ENCODE measurements at places on chromosomes 1 and 21.

DNA sequence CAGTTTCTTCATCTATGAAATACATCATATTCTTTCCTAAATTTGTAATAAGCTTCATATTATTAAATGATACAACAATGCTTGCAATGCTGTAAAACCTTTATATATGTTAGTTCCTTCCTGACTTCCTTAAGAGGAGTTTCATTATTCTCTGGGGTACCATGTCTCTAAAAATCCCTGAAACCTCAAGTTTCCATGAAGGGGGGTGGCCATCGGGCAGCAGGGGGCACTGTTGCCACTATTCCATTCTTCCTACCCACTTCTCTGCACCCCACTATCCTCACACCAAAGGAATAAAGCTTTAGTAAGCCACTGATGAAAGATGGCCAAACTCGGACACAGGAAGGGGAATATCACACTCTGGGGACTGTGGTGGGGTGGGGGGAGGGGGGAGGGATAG is 9.0 kb upstream of the DMRTB1 start:
- no peak for DNase-seq

DNA sequence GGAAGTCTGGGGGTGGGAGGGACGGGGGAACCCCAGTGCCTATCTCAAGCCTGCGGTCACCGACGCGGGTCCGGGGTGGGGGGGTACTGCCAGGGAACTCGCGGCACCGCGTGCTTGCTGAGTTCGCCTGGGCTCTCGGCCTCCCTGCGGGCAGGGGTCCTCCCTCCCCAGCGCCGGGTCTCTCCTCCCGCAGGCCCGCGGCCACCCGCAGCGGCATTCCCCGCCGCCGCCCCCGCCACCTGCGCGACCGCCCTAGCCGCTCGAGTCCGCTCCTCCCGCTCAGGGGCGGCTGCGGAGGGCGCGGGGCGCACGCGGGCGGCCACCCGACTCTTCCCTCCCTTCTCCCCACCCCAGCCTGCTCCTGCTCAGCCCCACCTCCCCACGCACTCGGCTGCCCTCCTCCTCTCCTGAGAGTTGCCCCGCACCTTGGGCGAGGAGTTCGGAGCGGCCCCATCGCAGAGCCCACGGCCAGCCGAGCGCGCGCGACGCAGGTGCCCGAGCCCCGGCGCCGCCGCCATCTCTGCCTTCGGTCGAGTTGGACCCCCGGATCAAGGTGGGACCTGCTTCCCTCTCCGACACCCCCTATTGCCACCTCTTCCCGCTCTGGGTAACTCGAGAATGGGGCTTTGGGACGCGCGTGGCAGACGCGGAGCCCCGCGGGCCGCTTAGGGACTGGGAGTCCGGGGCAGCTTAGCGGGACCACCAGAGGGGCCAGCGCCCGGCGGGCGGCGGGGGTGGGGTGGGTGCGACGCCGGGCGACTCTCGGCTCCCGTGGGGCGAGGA is 105.0 kb downstream of the LEPR start:
- no peak for DNase-seq

GRCh38 chr1:30522031-30523004 is 201.1 kb downstream of the MATN1 start:
- DNase-seq, result no peak

GRCh38 chr1:228865627-228866330 is 130.5 kb downstream of the RHOU start:
- no peak for DNase-seq

DNA sequence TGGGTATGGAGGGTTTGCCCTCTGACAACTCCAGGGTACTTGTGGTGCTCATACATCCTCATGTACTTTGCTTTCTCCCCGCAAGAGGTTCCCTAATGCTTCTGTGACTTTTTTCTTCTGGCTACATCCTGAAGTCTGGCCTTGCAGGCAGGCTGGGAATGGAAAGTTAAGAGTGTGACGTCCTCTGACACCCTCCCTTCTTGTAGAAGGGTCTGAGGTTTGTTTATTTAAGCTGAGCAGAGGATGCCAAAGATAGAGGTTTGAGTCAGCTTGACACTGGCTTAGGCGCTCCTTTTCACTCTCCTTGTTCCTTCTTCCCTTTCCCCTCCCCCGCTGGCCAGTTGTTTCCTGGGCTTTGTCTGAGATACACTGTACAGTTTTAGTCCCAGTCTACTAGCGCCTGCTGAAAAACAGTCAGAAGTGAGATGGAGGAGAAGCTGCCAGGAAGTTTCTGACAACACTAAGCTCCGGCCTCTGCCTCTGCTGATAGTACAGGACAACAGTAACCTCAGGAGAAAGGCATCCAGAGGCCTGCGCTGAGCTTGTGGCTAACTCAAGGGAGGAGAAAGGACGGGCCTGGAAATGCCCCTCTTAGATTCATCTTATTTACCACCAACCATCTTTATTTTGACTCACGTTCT is at the start of gene MACF1:
TSS of gene MACF1 (plus strand) at position 255 of the 641 bp plus-strand sequence. CDS start at position 583, 328 bp downstream.
- peak; percentile 56 for DNase-seq

DNA sequence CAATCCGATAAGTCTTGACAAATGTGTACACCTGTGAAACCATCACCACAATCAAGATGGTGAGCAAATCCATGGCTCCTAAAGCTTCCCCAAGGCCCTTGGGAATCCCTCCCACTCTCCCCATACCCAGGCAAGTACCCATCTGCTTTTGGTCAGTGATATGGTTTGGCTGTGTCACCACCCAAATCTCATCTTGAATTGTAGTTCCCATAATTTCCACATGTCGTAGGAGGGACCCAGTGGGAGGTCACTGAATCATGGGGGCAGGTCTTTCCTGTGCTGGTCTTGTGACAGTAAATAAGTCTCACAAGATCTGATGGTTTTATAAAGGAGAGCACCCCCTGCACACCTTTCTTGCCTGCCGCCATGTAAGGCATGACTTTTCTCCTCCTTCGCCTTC is 14.6 kb upstream of the GUCA2B start:
- no peak for DNase-seq

DNA sequence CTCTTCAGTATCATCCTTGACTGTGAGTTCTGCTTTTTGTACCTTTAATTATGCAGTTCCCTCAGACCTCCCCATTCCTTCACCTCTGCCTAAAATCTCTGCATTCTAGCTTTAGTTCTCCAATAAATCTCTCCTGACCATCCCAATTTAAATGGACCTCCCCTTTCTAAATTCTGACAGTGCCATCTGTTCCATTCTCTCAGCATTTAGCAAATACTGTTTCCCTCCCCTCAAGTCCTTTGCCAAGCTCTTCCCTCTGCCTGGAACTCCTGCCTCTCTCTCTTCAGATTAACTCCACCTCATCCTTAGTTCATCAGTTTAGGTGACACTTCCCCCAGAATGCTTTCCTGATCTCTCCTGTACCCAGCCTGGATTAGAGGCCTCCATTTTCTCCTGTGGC is 54.0 kb upstream of the JUN start:
- no peak for DNase-seq

DNA sequence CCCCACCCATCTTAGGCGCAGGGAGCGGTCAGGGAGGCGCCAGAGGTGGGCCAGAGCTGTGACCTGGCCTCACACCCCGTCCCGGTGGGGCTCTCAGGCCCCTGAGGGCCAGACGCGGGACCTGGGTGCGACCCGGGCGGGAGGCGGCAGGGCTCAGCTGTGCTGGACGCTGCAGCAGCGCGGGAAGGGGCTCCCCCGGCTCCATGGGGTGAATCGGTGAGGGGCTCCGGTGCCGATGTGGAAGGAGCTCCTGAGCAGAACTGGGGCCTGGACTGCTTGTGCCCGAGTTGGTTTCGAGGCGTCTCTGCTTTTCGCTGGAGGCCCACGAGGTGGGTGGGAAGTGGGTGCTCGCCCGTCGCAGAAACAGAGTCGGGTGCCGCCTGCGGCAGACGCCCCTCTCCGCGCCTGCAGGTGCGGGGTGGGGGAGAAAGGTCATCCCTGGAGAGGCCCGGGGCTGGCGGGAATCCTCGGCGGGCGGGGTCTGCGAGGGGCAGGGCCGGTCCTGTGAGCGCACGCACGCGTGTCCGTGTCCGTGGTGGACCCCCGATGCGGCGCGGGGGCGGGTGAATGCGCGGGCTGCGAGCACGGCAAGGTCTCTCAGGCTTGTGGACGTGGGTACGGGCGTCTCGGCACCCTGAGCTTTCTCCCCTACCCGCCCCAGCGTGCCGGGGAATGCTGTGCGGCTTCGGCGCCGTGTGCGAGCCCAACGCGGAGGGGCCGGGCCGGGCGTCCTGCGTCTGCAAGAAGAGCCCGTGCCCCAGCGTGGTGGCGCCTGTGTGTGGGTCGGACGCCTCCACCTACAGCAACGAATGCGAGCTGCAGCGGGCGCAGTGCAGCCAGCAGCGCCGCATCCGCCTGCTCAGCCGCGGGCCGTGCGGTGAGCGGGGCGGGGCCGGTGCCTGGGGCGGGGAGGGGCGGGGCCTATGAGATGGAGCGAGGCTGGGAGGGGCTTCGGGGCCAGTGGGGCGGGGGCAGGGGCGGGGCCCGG is 20.4 kb downstream of the AGRN start:
- DNase-seq, result peak; percentile 90

DNA sequence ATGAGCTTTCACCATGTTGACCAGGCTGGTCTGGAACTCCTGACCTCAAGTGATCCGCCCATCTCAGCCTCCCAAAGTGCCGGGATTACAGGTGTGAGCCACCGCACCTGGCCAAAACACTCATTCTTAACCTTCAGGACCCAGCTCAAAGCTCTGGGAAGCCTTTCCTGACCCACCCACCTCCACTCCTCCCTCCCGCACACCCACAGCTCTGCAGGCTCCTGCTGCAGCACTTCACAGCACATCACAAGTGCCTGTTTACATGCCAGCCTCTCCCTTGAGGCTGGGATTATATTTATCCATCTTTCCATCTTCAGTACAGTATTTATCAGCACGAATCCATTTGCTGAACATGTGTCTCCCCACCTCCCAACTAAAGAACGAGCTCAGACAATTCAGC is 14.9 kb downstream of the SLC9A1 start:
- DNase-seq, result no peak

DNA sequence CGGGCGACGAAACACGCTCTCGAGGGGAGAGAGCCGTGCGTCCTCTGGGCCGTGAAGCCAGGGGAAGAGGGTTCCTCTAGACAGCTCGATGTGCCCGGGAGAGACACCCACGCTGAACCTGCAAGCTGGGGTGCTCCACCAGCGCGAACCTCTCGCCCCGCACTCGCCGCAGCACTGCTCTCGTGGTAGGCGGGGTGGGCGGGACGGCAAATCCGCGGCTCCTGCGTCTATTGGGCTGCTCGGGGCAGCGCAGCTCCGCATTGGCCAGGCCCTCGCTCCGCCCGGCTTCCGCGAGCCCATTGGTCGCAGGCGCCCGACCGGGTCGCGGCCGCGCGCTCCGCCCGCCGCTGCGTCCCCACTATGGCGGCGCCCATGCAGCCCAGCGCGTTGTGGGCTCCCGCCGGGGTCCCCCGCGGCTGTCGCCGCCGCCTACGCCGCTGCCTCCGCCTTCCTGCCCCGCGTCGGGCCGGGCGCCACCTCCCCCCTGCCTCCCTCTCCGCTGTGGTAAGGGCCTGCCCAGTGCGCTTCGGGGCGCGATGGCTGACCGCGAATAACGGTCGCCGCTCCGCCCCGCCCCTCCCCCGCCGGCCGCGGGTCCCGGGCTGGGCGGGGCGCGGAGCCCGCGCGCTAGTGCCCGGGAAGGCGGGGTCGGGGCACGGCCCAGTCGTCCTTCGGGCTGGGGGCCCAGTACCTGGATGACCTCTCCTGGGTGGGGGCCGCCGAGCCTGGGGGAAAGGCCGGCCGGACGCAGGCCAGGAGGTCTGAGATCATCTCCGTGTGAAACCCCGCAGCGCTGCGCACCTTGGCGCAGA is at the start of gene ST3GAL3:
TSS of gene ST3GAL3 (plus strand) at position 347 of the 812 bp plus-strand sequence. CDS start 28,727 bp downstream, outside the sequence.
- peak; percentile 93 for DNase-seq

DNA sequence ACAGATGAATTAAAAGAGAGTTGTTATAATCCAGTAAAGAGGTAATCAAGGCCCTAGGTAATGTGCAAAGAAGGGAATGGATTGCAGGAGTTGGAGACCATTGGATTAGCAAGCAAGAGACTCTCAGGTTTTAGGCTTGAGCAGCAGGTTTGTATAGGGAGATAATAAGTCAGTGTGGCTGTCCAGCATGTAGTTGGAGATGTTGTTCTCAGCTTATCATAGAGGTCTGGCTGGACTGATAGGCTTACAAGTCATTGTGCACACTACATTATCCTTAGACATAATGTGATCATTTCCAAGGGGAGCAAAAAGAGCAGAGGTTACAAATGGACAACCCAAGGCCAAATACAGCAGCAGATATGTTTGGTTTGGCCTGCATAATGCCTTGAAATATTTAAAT is 45.9 kb upstream of the SAMD13 start:
- no peak for DNase-seq

DNA sequence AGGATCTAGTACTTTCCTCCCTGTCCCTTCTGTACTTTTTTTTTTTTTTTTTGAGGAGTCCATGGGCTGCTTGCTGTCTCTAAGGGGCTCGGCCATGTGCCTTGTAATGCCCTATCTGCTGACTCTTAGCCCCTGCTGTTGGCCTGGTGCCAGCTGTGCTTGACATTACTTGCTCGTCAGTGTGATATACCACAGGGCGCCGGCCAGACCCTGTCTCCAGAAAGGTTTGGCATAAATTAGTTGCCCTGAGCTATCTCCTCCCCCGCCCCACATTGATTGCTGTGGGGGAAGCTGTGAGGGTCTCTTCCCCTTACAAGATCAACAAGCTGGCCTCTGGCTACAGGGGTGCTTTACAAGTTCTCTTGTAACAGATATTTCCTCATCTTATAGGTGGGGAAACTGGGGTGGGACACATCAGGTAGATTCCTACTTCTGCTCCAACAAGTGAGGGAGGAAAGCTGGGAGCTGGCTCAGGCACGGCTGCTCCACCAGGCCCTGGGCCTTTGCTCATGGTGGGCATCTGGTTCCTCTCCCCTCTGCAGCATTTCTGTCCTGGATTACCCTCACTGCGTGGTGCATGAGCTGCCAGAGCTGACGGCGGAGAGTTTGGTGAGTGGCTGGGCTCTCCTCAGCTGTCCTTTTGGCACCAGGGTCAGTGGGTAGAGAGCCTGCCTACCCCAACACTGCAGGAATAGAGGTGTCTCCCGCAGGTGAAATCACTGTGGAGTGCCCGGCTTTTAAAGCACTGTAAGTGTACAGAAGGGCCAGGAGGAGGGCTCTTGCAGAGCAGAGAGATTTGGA is 15.6 kb downstream of the STRIP1 start:
- DNase-seq, result no peak

DNA sequence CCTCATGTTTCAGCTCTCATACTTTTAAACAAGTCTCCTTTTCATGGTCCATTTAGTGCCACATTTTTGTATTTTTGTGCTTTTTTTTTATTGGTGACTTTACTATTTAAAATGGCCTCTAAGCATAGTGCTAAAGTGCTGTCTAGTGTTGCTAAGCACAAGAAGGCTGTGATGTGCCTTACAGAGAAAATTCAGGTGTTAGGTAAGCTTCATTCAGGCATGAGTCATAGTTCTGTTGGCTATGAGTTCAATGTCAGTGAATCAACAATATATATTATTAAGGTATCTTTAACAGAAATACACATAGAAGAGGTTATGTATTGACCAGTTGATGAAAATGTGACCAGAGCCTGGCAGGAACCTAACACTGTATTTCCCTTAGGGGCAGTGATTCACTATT is 12.8 kb upstream of the FUBP1 start:
- DNase-seq, result no peak

- DNase-seq, result no peak
Observed at GRCh38 chr1:7975212-7975865, 13.8 kb downstream of the PARK7 start.

All from caudate nucleus (tissue), 63 donors.